CD4-positive, alpha-beta T cell treated with Interleukin-12 subunit alpha and Interleukin-12 subunit beta, for 1 hour (primary cell): ENCODE measurements at places on chromosomes 7 and 10.

GRCh38 chr7:94439893-94440381, 45.2 kb downstream of the COL1A2 start:
- no peak for DNase-seq

- DNase-seq: no peak
These were observed 74.0 kb downstream of the ARID5B start for GRCh38 chr10:61975391-61975932.

GRCh38 chr10:5493691-5494090, 5.7 kb downstream of the CALML5 start:
- DNase-seq: no peak

GRCh38 chr10:98994030-98994429, 241.6 kb downstream of the HPSE2 start:
- DNase-seq: no peak

DNA sequence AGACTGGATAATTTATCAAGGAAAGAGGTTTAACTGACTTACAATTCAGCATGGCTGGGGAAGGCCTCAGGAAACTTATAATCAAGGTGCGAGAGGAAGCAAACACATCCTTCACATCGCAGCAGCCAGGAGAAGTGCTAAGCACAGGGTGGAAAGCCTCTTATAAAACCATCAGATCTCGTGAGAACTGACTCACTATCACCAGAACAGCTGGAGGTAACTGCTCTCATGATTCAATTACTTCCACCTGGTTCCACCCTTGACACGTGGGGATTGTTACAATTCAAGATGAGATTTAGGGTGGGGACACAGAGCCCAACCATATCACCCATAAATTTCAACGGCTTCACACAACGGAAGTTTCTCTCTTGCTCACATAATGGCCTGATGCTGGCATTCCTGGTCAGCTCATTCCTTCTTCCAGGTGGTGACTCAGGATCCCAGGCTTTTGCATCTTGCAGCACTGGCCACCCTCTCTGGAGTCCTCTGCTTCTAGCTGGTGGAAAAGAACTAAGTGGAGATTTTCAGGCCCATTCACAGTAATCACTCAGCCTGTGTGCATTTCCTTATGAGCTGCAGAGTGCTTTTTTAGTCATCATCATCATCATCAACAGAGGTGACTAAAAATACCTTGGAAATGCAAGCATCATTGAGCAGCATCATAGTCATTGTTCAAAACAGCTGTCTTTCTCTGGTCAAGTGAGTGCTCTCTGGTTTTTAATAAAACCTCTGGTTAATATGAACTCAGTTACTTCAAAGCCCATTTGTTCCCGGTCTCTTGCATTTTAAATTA, 308.1 kb downstream of the SFMBT2 start:
- DNase-seq: no peak

DNA sequence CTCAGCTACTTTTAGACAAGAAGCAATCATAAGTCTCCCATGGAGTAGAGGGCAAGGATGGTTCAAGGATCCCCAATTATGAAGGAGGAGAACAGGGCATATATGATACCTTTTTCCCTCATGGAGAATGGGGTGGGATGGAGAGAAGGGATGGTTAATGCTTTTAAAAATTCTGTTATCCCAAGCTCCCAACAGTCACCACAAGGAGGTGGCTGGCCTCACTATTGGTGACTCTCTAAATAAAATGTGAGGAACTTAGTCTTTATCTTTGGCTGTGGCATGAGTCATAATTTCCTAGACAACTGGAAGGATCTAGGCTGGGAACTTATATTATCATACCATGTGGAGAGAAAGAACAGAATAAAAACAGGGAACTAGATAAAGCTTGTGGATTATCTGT, 297.0 kb downstream of the PHTF2 start:
- DNase-seq: no peak
